ELR (cell line): ENCODE measurements at places on chromosomes 2 and 18.

- peak; percentile 47 for DNase-seq
These were observed 54.2 kb upstream of the TACR1 start for GRCh38 chr2:75253526-75253925.

GRCh38 chr2:173101687-173102086 is 26.0 kb downstream of the MAP3K20 start:
- DNase-seq, result peak; percentile 30

DNA sequence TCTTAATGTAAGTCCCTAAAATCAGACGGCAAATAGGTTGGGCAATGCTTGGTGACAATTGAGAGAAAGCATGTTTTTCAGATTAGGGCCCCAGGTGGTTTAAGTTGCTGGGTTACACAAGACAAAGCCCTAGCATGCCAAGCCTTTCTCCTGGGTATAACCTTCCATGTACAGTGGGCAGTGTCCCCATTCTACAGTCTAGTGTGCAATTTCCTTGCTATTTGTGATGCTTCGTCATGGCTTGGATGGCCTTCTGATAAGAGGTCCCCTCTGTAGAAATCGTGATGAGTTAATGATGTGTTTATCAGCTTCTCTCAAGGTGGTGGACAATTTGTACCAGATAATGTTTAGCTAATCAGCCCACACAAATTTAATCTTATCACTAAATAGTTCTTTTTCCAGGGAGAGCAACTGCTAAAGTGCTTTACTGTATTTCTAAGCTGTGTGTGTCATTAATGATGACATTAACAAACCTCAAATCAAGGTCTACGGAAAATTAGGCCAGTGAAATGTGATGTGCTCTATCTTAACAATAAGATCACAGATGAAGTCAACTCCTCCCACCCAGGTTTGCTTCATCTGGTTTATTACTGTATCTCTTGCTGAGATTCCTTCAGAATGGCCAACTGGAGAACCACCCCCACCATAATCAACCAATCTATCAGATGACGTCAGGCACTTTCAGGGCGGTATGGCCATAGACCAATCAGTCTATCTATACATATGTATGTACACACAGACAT is 61.7 kb downstream of the PLB1 start:
- DNase-seq, result no peak

DNA sequence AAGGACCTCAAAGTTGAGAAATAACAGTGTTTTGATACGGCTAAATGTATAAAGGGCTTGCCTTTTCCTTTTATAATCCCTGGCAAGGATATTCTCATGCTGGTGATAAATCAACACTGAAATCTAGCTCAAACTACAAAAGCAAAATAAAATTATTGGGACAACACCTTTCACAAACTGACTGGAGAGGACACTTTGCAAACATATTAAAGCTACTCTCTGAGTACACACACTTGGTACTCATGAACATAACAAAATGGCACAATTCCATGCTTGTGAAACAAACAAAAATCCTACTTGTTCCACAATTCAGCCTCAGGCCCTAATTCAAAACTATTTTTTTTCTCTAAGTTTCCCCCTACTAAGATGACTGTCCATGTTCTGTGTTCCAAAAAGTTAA is 305.8 kb downstream of the ETAA1 start:
- DNase-seq, result no peak
